ENCODE measurements at places on chromosomes 1 and 21.
A peak's percentile ranks its signal among the peaks of the same experiment; 100 is the strongest.

GRCh38 chr1:62425041-62425440, 11.8 kb upstream of the USP1 start:
- DNase-seq = no peak

DNA sequence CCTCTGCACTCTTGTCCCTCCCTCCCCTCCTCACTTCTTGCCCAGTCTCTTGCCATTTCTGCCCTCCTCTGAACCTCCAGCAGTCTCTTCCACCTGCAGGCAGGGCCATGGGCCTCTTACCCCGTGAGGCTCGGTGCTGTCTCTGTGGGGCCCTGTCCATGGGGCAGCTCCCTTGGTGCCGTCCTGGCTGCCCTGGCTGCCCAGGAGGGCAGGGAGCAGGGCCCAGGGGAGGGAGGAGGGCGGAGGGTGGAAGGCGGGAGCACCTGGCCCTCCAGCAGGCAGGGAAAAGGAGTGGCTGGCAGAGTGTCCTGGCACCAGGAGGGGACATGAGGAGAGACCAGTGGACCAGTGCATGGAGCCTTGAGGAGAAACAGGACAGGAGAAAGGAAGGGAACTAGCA, at the start of gene RORC:
TSS of gene RORC (minus strand) at position 198 of the 400 bp plus-strand sequence. CDS start at position 160, 38 bp downstream.
- no peak for DNase-seq

DNA sequence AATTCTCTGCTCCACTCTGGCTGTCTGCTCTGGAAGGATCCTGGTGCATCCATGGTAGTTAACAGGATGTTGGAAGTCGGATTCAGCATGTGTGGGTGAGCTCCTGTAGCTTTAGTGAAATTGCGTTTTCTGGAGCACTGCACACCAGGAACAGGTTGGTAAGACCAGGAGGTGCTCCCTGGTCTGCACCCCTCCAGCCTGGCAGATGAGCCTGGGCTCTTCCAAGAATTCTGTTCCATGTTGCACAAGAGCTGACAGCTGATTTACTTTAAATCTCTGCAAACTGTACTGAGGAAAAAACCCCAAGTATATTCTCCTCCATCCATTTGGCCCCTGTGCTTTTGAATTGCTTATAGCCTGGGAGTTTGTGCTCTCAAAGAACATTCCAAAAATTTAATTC, 33.7 kb downstream of the KCNK1 start:
- DNase-seq = no peak

DNA sequence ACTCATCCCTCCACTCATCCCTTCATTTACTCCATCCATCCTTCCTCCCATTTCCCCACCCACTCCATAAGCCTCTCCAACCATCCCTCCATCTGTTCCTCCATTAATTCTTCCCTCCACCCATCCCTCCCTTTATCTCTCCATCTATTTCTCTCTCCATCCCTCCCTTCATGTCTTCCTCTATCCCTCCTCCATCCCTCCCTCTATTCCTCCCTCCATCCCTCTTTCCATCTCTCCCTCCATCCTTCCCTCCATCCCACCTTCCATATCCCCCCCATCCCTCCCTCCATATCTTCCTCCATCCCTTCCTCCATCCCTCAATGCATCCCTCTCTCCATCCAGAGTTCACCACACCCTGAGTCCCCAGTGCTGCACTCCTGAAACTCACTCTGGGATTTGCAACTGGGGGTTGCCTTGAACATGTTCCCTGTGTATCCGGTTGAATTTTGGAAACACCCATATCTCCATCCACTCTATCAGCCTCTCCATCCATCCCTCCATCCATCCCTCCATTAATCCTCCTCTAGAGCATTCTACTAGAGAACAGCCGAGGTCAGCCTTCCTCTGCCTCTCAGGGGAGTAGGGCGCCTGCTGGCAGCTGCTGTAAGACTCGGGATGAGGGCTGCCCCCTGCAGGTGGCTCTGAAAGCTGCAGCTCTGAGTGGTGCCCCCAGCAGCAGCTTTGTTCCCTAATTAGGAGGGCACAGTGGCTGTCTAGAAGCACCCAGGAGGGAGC, 39.4 kb downstream of the ABCG1 start:
- DNase-seq = peak; percentile 76

- no peak for DNase-seq
Measured at GRCh38 chr1:159938211-159938852, 7.1 kb downstream of the IGSF9 start.

GRCh38 chr1:84489766-84490165, 10.7 kb downstream of the RPF1 start:
- DNase-seq = no peak

Measured in inflammatory macrophage treated with lipopolysaccharide for 4 hours (primary cell).